Heart left ventricle (tissue), 16 donors: ENCODE measurements at places on chromosomes 4 and X.

DNA sequence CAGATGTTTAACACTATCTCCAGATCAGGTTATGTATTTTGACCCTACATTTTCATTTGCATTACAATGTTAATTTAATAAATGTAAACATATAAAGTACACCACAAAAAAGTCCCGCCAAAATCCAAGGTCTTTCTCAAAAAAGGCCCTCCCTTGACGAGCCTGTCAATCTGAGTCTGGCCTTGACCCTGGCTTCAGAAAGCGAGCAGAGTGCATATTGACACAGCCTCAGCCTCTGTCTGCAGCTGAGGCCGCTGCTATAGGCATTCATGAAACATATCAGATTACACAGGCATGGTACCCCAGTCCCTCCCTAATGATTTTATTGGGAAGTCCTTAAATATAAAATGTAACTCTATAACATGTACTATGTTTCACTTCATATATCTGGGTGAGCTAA is 6.2 kb downstream of the MBNL3 start:
- H3K36me3 ChIP-seq = no peaks in the 10 kb centered on the region
- no peak overlapping the region for H3K27ac ChIP-seq
- no peak overlapping the region for H3K4me3 ChIP-seq
- H3K27me3 ChIP-seq = no peaks in the 10 kb centered on the region
- H3K4me1 ChIP-seq = no peaks in the 10 kb centered on the region

DNA sequence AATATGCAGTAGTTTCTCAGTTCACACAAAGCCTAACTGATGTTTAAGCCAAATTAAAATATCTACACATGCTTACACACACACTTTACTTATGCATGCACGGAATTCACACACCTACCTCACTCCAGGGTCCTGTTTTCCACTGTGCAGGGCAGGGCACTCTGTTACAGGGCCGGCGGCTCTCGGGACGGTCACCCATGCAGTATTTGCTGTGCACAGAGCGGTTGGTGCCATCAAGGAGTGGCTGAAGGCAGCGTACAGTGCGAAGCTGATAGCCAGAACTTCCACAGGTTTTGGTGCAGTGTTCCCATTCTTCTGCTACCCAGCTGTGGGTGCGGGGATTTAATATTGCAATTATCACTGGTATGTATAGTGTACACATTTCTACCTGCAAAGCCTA is 258.9 kb downstream of the NPFFR2 start:
- H3K4me3 ChIP-seq = no peak overlapping the region
- no peaks in the 10 kb centered on the region for H3K4me1 ChIP-seq
- no peaks in the 10 kb centered on the region for H3K27me3 ChIP-seq
- DNase-seq = no peak

DNA sequence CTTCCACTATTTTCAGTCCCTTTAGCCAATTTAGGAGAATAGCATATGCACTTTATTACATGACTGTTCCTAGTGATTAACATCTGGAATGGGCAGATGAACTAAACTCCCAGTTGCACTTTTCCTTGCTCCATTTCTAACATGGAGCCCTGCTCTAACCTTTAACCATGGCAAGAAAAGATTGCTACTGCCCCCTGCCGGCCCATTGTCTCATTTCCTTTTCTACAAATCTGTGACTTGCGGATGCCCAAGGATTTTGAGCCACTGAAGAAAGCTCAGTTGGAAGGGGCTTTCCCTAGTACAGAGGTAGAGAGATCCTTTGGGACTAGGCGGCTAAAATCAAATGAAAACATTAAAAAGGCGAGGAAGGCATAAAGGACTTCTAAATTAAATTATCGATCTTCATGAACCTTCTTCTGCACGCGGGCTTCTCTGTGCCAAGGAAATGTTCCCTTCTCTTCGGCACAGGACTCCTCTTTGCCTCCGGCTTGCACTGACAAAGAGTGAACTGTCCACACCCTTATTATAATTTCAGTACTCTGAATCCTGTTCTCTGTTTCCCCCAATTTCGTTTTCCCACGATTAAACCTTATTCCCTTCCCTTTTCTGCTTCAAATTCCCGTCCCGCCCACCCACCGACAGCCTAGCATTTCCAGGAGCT is 577 bp upstream of the GLRA2 start:
- no peaks in the 10 kb centered on the region for H3K4me1 ChIP-seq
- no peak overlapping the region for H3K4me3 ChIP-seq
- DNase-seq = peak; percentile 37

DNA sequence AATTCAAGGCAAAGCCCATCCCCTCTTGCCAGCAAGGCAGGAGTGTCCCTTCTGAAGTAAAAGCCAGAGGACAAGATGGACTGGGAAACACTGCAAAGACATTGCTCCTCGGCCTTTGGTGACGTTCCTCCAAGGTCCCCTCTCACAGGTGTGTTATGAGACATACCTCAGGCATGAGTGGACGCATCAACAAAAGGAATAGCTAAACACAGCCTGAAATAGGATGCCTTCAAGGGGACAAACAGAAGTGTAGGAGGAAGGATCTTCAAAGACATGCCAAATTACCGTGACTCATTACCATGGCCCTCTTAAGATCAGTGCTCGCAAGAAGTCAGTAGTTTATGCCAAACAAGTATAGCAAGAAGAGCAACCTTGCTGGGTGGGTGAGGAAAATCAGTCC is 6.0 kb upstream of the IDS start:
- H3K27ac ChIP-seq = no peak overlapping the region
- H3K27me3 ChIP-seq = no peaks in the 10 kb centered on the region
- no peaks in the 10 kb centered on the region for H3K4me1 ChIP-seq
- DNase-seq = no peak

GRCh38 chrX:124406294-124407014 is 60.1 kb downstream of the SH2D1A start:
- H3K36me3 ChIP-seq = no peaks in the 10 kb centered on the region
- DNase-seq = peak; percentile 29
- no peak overlapping the region for H3K27ac ChIP-seq
- no peak overlapping the region for H3K4me3 ChIP-seq
- H3K27me3 ChIP-seq = no peaks in the 10 kb centered on the region

- no peaks in the 10 kb centered on the region for H3K27me3 ChIP-seq
- H3K4me3 ChIP-seq = no peak overlapping the region
- no peak for DNase-seq
- H3K4me1 ChIP-seq = peaks cover 6% of the 10 kb centered on the region
- H3K36me3 ChIP-seq = no peaks in the 10 kb centered on the region
- H3K27ac ChIP-seq = peak overlapping the region; percentile 48
These were observed 204.8 kb upstream of the NUDT6 start for GRCh38 chr4:123127218-123127617.

GRCh38 chr4:29983890-29984289 is 736.3 kb upstream of the PCDH7 start:
- H3K27ac ChIP-seq = no peak overlapping the region
- H3K36me3 ChIP-seq = no peaks in the 10 kb centered on the region
- H3K27me3 ChIP-seq = no peaks in the 10 kb centered on the region
- H3K4me1 ChIP-seq = no peaks in the 10 kb centered on the region
- no peak for DNase-seq
- no peak overlapping the region for H3K4me3 ChIP-seq

DNA sequence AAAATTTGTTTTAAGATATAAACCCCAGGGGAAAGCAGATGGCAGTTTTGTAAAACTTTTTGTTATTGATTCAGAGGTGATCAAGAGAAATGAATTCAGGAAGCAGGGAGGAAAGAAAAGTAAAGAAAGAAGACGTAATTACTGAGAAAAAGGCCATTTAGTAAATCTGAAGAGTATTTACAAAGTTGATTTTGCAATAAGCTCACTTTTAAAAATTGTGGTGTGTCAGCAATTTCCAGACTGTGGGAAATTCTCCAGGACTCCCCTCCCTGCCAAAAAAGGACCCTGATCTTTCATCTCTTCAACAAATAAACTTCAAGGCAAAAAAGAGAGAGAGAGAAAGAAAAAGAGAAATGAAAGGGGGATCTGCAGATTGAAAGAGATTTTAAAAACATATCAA is 36.6 kb downstream of the PCYT1B start:
- no peaks in the 10 kb centered on the region for H3K27me3 ChIP-seq
- no peak for DNase-seq
- no peaks in the 10 kb centered on the region for H3K36me3 ChIP-seq
- no peaks in the 10 kb centered on the region for H3K4me1 ChIP-seq
- H3K4me3 ChIP-seq = no peak overlapping the region
- H3K27ac ChIP-seq = no peak overlapping the region

- no peaks in the 10 kb centered on the region for H3K36me3 ChIP-seq
- H3K4me3 ChIP-seq = no peak overlapping the region
- H3K27me3 ChIP-seq = peaks cover 40% of the 10 kb centered on the region
- H3K4me1 ChIP-seq = no peaks in the 10 kb centered on the region
- no peak overlapping the region for H3K27ac ChIP-seq
These were observed 4.0 kb downstream of the TRPC5 start for GRCh38 chrX:112078606-112079005.

GRCh38 chr4:127309369-127310102 is 323.2 kb upstream of the INTU start:
- no peaks in the 10 kb centered on the region for H3K36me3 ChIP-seq
- no peak for DNase-seq
- H3K4me1 ChIP-seq = no peaks in the 10 kb centered on the region
- no peak overlapping the region for H3K27ac ChIP-seq
- no peaks in the 10 kb centered on the region for H3K27me3 ChIP-seq
- no peak overlapping the region for H3K4me3 ChIP-seq

GRCh38 chr4:68724426-68724825 is 54.0 kb upstream of the UGT2B15 start:
- no peaks in the 10 kb centered on the region for H3K4me1 ChIP-seq
- no peak overlapping the region for H3K27ac ChIP-seq
- no peaks in the 10 kb centered on the region for H3K36me3 ChIP-seq
- DNase-seq = no peak
- no peak overlapping the region for H3K4me3 ChIP-seq
- H3K27me3 ChIP-seq = no peaks in the 10 kb centered on the region

DNA sequence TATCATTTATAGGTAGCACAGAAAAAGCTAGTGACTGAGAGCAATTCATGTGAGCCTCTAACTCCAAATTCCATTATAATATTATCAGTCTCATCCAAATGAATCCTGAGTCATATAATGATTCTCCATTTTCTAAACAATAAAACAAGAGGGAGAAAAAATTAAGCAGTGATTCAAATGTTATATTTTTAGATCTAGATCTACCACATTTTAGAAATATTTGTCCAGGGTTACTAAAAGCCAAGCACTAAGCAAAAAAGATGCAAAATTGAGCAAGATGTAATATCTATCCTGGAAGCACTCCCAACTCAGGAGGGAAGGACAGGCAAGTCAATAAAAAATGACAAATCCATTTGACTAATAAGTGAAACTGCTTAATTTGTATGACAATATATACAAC is 172.8 kb downstream of the FBXW7 start:
- no peaks in the 10 kb centered on the region for H3K36me3 ChIP-seq
- H3K27me3 ChIP-seq = no peaks in the 10 kb centered on the region
- H3K27ac ChIP-seq = no peak overlapping the region
- DNase-seq = no peak

GRCh38 chr4:184616633-184617551 is 32.4 kb downstream of the CASP3 start:
- DNase-seq = no peak
- no peaks in the 10 kb centered on the region for H3K27me3 ChIP-seq
- no peaks in the 10 kb centered on the region for H3K4me1 ChIP-seq
- H3K4me3 ChIP-seq = no peak overlapping the region
- no peaks in the 10 kb centered on the region for H3K36me3 ChIP-seq

DNA sequence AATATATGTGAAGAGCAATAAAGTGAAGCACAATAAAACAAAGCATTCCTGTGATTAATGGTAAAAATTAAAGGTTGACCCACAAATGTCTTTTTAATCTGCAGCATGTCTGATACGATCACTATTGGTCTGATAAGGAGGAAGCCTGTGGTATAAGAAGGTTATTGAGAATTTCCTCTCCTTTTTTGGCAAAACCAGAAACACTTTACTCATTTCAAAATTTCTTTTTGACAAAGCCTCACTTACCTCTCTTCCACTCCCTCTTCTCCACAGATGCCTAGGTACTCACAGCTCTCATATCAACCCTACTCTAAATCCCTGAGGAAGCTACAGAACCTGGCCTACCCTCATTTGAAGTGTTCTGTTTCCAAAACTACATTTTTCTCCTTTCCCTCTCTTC is 56.1 kb downstream of the TSPAN5 start:
- H3K4me3 ChIP-seq = no peak overlapping the region
- no peaks in the 10 kb centered on the region for H3K36me3 ChIP-seq
- no peaks in the 10 kb centered on the region for H3K4me1 ChIP-seq

DNA sequence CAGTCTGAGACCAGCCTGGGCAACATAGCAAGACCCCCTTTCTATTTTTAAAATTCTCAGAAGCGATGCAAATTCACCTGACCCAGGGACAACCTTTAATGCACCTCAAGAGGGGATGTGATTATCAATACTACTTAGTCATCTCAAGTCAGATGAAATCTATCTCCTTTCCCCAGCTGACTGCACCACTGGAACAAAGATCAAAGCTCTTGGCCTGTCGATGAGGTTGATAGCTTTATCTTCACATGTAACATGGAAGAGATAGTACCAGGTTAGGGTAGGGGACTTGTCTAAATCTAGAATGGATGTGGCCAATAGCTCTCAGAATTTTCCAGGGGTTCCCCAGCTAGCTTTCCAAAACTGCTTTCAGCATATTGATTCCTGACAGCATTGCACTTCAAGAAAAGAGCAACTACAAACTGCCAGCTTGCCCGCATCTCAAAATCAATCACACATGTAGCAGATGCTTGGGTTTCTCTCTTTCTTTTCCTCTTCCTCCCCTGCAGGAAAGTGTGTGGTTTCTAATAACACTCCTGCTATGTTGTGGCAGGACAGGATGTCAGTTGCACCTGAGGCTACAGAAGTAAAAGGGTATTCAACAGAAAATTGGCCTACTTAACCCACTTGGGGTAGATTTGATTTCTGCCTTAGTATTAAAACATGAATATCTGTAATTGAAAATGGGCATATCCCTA is 12.2 kb upstream of the TMEM164 start:
- no peaks in the 10 kb centered on the region for H3K27me3 ChIP-seq
- H3K27ac ChIP-seq = no peak overlapping the region
- H3K4me1 ChIP-seq = no peaks in the 10 kb centered on the region
- H3K4me3 ChIP-seq = no peak overlapping the region
- DNase-seq = no peak
- H3K36me3 ChIP-seq = no peaks in the 10 kb centered on the region

DNA sequence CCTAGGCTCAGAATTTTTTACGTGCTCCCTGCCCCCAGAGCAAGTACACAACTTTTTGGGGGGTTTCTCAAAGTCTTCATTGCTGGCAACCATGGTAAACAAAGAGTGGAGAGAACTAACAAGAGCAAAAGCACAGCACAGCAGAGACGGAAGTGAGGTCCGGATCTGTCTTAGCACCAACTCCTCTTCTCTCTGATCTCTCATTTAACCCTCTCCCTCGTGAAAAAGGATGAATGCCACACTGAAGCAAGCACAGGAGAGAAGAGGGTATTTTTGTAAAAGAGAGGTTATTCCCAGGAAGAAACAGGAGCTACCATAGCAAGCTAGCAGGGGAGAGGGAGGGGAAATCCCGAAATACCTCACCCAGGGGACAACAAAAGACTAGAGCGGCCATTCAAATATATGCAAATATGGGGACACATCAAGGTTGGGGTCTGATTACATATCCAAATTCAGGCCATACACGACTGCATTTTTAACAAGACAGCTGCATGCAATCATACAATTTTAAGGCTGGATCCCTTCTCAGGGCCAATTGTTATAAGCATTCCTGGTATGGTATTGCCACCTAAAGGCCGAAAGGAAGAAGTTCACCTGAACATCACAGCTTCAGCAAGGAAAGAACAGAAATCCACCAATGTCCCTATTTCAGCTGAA is 46.6 kb downstream of the CD40LG start:
- H3K27ac ChIP-seq = no peak overlapping the region
- H3K4me1 ChIP-seq = no peaks in the 10 kb centered on the region
- peaks cover 11% of the 10 kb centered on the region for H3K36me3 ChIP-seq
- no peak overlapping the region for H3K4me3 ChIP-seq
- H3K27me3 ChIP-seq = peaks cover 3% of the 10 kb centered on the region
- DNase-seq = no peak
